ENCODE measurements at places on chromosomes 7 and 10.

GRCh38 chr7:93374345-93374940 is 142.3 kb downstream of the VPS50 start:
- peak; percentile 1 for DNase-seq

DNA sequence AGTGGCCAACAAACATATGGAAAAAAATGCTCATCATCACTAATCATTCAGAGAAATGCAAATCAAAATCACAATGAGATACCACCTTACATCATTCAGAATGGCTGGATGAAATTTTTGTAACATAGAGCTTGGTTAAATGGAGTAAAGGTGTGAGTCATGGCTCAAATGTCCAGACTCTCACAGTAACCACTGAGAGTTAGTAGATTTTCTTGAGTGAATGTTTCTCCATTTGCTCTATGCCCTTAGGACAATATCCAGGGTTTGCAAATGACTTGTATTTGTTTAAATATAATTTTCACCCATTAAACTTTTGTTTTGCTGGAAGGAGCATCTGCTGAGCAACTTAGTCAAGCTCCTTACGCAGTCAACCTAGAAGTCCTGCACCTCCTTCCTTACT is 967.2 kb downstream of the XPNPEP1 start:
- no peak for DNase-seq

- DNase-seq = no peak
Observed at GRCh38 chr7:2501947-2502646, 17.5 kb upstream of the LFNG start.

- DNase-seq = no peak
Observed at GRCh38 chr10:70954381-70955176, 66.2 kb upstream of the PCBD1 start.

DNA sequence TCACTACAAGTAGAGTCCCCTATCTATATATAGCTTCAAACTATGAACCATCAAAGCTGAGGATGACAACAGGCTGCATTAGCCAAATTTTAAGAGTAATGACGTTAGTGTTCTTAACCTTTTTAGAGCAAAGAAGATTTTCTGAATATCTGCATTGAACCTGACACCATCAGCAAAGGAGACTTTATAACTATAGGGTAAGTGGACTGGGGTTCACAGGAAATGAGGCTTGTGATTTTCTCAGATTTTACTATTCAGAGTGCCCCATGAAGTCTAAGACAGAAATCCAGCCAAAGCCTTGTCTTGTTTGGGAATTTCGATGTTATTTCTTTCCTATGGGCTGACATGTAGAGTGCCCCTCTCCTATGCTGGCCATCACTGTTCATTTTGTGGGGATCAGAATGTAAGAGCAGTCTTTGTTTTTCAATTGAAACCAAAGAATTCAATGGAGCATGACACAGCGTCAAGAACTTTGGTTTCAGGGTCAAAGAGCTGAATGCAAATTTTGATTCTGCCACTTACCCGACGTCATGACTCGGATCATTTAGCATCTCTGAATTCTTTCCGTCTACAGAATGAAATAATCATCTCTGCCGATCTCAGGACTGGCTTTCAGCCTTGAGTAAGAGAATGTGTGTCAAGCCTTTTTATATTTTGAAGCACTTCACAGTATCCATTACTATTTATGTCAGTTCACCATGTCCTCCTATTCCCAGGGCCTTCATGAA is 52.7 kb downstream of the DENND11 start:
- peak; percentile 43 for DNase-seq

All from NCI-H510A treated with DMSO at 0.1 percent for 48 hours (cell line).